ENCODE measurements at places on chromosomes 5 and 9. TPM values are rescaled to one million over a fixed set of nuclear protein-coding genes. Genes with fewer than 3 reads are reported as not detected.

The NR2F1-AS1 gene
- 35.2 TPM for polyA plus RNA-seq

The PCDHGC5 gene
- polyA plus RNA-seq = 4.3 TPM

The FGF10 gene
- not detected for polyA plus RNA-seq

The PRRX2 gene
- 0.51 TPM for polyA plus RNA-seq

The GABBR2 gene
- 14.3 TPM for polyA plus RNA-seq

The PCDHA7 gene
- 0.25 TPM for polyA plus RNA-seq

The VCAN gene
- polyA plus RNA-seq = 7.3 TPM

The SPAG8 gene
- 3.3 TPM for polyA plus RNA-seq

The TMEFF1 gene
- polyA plus RNA-seq = 14.4 TPM

DNA sequence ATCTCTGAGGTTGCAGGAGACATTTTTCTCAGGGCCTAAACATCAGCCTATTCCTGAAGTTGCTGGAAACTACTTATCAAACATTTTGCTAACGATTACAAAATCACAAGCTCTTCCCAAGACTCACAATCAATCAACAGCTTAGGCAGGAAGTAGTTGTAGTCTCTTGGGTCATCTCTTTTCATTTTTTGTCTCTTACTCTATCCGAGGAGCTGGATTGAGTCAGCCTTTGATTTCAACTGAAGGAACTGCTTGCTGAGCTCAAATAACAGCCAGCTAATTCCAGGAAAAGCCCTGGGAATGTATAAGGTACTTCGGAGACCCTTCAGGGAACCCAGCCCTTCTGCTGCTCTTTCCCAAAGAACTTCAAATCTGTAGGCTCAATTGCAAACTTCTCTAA is 398.9 kb downstream of the PLK2 start:
- DNase-seq = no peak

DNA sequence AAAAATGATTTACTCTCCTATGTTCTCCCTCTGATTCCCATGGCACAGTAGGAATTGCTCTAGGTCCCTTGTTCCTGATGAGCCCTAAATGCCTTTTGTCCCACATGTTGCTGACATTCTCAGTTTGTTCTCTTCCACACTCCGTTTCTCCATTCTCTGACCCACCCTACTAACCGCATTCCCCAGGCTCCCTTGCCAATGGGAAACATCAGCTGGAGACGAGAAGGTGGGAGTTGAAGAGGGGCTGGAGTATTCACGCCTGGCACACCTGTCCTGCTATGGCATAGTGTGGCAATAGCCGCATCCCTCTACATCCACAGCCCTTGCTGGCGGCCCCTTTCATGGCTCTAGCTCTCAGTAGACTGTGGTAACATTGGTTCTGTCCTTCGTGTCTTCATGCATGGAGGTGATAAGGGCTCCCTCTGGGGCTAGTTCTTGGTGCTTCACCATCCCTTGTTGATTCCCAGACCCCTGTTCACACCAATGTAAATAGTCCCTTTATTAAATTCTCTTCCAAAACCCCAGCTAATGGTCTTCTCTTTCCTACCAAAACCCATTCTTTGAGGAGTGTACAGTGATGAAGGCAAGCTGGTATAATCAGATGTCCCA is 16.4 kb upstream of the ARL15 start:
- DNase-seq = no peak

DNA sequence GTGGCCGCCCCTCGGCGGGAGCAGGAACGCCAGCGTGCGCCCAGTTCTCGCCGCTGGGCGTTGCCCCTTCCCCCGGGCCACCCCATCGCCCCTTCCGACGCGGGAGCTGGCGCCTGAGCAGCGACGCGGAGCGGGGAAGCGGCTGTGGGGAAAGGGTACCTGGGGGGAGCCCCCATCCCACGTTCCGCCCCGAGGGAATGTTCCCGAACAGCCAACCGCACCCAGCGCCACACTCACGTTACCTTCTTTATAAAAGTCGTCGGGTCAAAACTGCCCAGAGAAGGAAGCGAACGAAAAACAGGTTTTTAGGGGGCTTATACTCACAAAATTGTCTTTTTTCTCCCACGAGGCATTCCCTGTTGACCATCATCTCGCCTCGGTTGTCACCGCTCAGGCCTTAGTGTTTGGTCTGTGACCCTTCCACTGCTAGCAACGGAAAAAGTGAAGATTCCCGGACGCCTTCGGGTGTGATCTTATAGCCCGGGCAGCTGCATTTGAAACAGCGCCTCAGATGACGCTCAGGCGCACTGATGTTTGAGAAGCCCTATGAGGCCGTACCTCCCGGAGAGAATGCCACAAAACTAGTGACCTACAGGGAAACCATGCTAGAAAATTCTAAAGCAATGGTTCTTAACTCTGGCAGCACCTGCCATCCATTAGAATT is 475 bp upstream of the GOLM1 start:
- DNase-seq = peak; percentile 65

- no peak for DNase-seq
Observed at GRCh38 chr9:79623799-79624721, 52.3 kb downstream of the TLE4 start.

DNA sequence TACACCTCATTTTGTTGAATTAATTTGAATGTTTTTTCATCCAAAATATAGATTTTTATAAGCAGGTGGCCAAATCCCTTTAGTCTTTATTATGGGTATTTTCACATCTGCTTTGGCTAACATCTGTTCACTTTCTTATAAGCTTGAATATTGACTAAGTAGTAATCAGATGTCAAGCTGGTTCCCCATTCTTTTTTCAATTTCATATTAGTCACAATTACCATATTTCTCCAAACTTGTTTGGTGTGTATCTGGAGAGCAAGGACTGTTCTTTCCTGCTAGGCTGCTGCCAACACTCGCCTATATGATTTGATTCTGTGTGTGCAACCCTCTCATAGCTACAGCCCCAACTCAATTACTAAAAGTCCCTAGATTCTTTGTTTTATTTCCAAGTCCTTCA is 608.5 kb downstream of the PSAT1 start:
- DNase-seq = no peak

DNA sequence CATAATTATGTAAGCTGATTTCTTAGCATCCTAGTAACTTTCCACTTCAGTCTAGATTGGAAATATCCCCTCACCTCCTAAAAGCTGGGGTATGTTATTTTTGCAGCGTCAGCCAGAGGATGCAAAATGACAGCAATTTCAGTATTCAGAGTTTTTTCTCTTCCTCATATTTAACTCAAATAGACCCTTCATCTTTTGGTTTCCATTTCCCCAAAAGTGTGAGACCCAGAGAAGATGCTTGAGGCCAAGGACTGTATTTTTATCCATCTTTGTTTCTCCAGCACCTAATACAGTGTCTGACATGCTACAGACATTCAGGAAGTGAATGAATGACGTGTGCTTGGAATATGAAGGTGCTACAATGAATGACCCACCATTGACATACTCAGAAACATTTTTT is 75.5 kb upstream of the RANBP3L start:
- no peak for DNase-seq

- DNase-seq = peak; percentile 17
Observed at GRCh38 chr5:218457-219291, 554 bp downstream of the SDHA start.

- no peak for DNase-seq
Observed at GRCh38 chr5:66710557-66711088, 114.4 kb downstream of the MAST4 start.

GRCh38 chr5:124960266-124960665 is 213.8 kb upstream of the ZNF608 start:
- no peak for DNase-seq

DNA sequence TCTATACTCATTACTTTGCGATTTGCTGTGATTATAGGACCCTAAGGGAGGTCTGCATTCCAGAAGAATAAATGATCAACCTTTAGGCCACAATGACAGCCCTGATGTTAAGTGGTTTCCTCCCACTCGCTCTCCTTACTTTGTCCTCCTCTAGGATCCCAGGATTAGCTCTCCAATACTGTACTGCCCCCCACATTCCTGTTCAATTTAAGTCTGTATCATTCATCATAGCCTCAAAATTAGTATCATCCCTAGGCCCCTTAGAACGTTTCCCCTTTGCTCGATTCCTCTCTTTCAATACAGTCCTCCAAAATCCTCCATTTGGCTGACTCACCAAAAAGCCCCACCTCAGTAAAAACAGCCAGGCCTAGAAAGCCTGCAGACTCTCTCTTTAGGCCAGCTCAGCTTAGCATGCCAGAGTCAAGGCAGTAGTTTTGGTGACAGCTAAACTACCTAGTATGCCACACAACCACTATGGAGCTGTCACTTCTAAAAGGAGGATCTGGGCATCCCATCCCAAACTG is 24.4 kb downstream of the RNF145 start:
- no peak for DNase-seq

DNA sequence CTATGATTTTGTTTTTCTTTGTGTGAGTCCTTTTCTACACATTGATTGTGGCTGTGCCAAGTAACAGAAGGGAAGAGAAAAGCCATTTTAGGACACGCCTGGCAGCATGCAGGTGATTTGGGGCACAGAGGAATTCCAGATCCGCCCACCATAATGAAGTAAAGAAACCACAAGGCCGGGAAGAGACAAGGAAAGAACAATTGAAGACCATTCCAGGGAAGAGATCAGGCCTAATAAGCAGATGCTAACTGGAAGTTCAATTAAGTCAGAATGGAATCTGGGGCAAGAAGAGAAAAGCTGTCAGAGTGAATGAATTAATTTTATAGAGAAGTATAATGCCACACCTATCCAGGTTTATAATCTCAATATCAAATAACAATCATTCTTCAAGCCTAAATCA is 110.2 kb upstream of the ISL1 start:
- DNase-seq = no peak

GRCh38 chr5:6525910-6526309 is 77.3 kb downstream of the UBE2QL1 start:
- DNase-seq = no peak

GRCh38 chr5:535846-536698 is 11.8 kb upstream of the SLC9A3 start:
- DNase-seq = no peak

- no peak for DNase-seq
Observed at GRCh38 chr9:137076636-137077009, 694 bp upstream of the UAP1L1 start.

- DNase-seq = no peak
Observed at GRCh38 chr9:83651558-83651957, 28.6 kb downstream of the IDNK start.

DNA sequence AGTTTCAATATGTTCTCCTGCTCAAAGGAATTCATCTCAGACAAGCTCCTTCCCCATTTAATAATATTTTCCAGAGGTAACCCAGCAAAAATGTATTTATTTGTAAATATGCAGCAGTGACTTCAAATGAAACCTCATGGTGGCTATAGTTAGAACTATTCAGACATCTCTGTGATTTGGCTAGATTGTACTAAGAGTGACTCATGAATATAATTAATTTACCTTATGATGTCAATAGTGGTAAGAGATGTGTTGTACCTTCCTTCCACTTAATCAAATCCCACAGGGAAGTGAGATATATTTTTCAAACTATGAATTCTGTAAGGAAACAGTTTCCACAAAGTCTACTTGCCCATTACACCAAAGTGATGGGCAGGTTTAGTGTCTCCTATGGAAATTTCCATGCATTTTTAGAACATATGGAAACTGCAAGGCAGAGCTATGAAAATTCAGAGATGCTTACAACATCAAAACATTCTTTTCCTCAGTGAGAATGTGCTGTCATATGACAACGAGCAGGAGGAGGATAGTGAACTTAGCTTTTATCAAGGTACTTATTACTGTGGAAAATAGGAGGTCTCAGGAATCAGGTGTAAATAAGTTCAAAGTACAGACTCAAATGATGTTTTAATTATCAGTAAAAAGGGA is 34.0 kb upstream of the SPDL1 start:
- no peak for DNase-seq

DNA sequence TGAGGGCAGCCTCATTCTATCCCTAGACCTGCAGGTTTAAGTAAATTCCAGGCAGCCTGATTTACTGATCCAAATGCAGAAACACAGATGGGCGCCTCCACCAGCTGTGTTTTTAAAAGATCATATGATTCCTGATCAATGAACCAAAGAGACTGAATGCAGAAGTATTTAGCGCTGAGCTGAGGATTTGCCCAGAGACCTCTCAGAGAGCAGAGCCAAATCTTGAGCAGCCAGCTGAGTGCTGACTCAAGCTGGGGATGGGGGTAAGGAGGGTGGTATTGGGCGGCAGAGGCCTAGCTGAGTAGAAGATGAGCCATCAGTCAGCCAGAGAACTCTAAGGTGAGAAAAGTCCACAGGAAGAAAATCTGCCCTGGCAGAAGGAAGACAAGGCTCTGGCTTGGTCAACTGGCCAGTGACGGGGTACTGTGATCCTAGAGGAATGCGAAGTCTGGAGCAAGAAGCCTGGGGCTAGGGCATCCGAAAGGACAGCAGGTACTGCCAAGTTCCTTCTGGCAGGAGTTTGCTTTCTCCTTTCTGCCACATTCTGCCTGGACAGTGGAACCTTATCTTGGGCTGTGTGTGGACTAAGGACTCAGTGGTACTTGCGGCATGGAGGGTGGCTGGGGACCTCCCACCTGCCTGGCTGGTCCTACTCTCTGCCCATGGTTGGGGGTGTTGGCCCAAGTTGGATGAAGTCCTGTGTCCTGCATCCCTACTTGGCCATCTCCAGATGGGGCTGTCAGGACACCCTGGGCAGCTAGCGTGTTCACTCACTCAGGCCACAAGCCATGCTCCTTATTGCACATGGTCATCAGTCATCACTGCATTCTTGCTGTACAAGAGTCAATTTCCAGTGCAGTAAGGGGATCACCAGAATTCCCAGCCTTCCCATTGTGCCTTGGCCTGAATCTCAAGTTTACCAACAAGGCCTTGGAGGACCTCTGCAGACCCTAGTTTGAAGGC is 34.5 kb upstream of the CDKN2AIPNL start:
- no peak for DNase-seq

- DNase-seq = no peak
Observed at GRCh38 chr5:68398146-68398812, 182.7 kb downstream of the PIK3R1 start.

Measured in brain (organoid and tissue), 16 donors.